ENCODE measurements at places on chromosomes 7 and 10.

GRCh38 chr10:7471720-7472367, 61.0 kb upstream of the SFMBT2 start:
- DNase-seq: no peak

DNA sequence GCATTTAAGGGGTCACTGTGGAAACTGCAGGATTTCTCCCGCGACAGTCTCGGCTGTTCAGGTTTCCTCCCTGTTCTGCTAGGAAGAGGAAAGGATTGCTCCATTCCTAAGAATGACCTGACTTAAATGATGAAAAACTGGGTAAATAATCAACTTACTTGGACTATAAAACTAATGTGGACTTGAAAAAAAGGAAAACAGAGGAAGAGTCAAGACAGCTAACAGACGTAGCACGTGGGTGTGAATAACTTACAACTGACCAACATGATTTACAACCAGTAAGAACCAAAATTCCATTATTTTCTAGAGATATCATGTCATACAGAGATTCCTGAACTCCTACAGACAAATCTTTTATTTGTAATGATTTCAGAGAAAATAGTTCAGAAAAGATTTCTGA, 93.8 kb downstream of the ADAM12 start:
- DNase-seq: no peak

DNA sequence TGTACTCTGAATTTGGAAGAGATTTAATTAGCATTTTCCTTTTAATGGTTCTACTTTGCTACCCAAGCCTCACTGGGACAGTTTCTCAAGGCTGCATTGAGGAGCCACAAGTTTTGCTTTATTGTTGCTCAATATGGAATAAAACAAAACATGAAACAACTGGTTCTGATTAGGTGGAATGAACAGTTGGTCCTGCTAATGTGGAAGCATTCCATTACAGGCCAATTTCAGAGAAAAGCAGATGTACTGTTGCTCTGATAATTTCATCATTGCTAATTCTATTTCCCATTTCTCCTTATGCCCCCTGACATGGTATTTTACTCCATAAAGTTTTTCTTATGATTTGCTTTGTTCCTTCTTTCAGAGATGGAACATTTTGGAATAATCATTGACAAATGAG, 66.0 kb upstream of the PAPSS2 start:
- no peak for DNase-seq

GRCh38 chr7:29771081-29771816, 35.1 kb upstream of the WIPF3 start:
- no peak for DNase-seq

- no peak for DNase-seq
Observed at GRCh38 chr7:64893401-64893800, 9.7 kb upstream of the ZNF273 start.

- DNase-seq: no peak
Observed at GRCh38 chr7:128242661-128243060, 1.6 kb downstream of the LEP start.

- no peak for DNase-seq
Observed at GRCh38 chr10:33783078-33783477, 448.6 kb upstream of the NRP1 start.

DNA sequence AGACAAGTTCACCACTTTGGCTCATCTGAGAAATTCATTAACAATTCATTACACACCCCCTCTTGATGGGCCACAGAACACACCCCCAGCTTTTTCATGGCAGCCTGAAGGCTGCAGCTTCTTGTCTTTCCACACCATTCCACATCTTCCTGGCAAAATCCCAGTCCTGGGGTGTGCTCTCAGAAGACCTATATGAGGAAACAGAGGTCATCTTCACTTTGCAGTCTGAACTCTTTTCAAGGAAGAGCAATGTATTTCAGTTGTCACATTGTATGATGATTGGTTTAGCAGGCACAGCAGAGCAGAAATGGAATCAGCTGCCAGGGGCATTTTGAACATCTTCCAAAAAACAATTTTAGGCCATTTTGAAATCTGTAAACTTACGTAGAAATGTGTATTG, 7.8 kb upstream of the LRRC27 start:
- no peak for DNase-seq

DNA sequence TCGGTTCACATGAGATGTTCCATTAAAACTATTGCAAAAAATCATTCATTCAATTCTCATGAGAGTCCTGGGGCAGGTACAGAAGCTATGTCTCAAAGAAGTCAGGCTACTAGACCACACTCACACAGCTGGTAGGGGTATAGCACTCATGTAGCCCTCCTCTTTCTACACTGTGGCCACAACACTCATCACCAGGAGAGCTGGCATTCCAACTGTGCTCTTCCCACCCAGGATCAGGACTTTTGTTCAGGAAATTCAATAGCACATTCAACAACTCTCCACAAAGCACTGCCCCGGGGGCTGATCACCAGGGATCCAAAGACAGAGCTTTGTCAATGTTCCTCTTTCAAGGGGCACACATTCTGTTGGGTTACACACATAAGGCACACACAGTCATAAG, 31.0 kb upstream of the C10orf90 start:
- DNase-seq: no peak

GRCh38 chr7:29077854-29078253, 68.5 kb downstream of the CPVL start:
- DNase-seq: no peak

DNA sequence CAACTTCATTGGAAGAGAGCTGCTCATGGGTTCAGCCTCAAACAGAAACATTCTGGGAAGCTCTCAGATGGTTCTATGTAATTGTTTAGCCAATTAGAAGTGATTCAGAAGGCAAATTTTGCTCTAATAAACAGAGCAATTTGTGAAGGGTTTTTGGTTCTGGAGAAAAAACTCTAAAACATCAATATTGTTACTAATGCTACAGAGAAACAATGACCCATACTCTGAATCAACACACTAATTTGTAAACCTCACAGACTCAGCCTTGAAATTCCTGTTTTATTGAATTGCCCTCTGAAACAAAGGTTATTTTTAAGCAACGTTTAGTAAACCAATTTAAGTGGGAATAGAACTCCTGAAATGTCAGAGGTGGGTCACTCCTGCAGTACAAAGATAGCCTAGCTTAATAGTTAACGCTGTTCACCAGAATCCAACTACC, 171.6 kb upstream of the SVIL start:
- no peak for DNase-seq

DNA sequence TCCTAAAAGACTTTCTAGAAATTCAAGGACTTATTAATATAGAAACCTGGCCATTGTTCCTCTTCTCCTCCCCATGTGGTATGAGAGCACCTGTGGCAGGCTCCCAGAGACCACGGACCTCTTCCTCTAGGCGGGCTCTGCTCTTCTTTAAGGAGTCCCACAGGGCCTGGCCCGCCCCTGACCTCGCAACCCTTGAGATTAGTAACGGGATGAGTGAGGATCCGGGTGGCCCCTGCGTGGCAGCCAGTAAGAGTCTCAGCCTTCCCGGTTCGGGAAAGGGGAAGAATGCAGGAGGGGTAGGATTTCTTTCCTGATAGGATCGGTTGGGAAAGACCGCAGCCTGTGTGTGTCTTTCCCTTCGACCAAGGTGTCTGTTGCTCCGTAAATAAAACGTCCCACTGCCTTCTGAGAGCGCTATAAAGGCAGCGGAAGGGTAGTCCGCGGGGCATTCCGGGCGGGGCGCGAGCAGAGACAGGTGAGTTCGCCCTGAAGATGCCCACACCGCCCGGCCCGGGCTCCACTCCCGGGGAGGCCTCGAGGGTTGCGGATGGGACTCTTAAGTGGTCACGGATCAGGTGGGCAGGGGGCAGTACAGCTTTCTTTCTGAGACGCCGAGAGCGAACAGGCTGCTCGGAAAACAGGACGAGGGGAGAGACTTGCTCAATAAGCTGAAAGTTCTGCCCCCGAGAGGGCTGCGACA, at the start of gene SLC26A4:
TSS of gene SLC26A4 (plus strand) at position 448 of the 700 bp plus-strand sequence. CDS start 814 bp downstream, outside the sequence.
- DNase-seq: no peak

DNA sequence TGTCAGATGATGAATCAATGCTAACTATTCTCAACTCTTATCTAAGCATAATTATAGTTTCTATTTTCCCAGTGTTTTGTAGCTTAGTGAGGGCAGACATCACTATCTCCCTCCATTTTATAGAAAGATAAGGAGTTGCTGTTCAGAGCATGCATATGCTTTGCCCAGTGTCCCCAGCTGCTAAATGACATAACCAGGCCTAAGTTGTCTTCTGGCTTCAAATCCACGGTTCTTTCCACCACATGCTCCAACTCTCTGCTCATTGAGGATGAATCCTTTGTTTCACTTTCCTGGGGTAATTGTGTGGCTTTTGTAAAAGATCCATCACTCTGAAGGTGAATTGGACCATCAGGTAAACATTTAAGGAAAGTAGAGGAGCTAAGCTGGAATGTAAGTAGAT, 134.0 kb downstream of the SNX10 start:
- DNase-seq: no peak

DNA sequence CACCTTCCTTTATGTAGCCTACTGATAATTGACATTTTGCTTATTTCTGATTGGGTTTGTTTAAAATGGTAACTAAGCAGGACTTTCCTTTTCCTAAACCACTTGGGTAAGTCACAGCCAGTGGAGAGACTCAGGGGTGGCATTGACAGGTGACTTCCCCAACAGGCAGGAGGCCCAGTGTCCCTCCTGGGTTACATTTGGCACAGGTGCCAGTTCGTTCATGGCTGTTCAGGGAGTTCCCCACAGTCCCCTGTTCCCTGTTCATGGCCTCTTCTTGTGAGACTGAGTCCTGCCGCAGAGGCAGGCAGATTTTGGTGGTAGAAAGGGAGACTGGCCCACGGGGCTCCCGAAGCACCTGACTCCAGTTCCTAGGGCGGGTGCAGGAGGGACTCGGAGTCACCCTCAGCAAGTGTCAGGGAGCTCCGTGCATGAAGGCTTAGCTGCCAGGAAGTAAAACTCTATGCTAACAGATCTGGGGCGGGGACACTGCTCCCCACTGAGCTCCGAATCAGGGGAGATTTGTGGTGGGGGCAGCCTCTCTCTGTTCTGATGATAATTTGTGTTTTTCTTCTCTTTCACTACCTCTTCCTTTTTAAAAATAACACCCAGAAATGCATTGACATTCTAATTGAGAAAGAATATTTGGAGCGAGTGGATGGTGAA, 84.1 kb downstream of the EZH2 start:
- DNase-seq: no peak

GRCh38 chr7:144957998-144958397, 122.1 kb upstream of the TPK1 start:
- DNase-seq: no peak

DNA sequence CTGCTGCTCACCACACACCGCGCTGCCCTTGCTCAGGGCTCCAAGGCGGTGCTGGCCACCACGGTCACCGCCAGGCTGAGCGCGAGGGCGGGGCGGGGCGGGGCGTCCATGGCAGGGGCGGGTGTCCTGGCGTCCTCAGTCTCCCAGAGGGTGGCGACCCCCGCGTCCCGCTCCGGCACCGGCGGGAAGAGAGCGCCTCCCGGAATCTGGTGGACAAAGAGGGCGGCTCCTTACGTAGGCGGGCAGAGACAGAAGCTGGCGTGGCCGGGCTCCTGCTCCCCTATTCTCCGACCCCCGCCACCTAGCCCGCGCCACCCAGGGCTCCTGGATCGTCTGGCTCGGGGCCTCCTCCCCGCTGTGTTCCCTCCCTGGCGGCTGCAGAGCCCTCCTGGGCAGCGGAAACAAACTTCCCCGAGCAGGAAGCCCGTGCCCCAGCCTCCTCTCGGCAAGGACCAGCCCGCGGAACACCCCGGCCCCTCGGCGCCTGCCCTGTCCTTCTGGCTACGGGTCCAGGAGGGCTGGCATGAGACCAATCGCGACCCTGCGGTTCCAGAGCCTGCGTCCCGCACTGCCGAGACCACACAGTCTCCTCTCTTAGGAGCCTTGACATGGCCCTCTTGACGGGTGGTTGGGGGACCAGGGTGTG, 133.8 kb upstream of the ZNF92 start:
- DNase-seq: no peak

DNA sequence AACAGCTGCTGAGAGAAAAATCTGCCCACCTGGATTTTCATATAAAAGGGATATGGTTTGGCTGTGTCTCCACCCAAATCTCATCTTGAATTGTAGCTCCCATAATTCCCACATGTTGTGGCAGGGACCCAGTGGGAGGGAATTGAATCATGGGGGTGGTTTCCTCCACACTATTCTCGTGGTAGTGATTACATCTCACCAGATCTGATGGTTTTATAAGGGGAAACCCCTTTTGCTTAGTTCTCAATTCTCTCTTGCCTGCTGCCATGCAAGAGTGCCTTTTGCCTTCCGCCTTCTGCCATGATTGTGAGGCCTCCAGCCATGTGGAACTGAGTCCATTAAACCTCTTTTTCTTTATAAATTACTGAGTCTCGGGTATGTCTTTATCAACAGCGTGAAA, 20.8 kb upstream of the MKI67 start:
- no peak for DNase-seq

- DNase-seq: no peak
Observed at GRCh38 chr7:188727-189500, 3.5 kb upstream of the FAM20C start.

DNA sequence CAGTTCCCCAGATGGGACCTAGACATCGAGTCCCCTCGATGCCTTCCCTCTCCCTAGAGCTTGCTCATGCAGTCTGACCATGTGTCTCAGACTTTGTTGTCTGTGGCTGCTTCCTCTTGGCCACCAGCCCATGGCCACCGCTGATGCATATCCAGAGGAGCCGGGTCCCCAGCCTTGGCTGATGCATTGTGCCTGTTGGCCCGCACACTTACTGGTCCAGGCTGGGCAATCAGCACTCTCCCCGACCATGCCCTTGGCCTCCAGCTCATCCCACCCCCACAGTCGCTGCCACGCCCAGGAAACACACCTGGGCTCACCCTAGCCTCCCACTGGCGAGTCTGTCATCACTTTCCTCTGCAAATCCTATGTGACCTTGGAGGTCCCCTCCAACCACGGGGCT, 10.1 kb downstream of the NPC1L1 start:
- DNase-seq: no peak

DNA sequence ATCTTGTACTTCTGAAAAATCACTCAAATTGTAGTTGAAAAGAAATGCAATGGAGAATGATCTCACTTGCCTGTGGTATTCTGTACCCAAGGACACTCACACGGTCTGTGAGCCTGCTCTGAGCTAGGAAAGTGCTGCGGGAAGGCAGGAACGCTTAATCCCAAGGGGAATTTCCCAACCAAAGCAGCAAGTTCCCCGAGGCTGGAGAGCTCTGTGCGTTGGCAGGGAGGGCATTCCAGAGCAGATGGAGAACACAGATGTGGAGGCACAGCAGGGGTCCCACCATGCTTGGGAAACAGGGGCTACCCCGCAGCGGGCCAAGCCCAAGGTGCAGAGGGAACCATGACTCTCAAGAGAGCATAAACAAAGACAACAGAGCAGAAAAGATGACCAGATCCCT, 13.6 kb downstream of the SVIL start:
- no peak for DNase-seq

- DNase-seq: no peak
Observed at GRCh38 chr10:14554091-14554490, 220.6 kb downstream of the FAM107B start.

GRCh38 chr10:67818323-67818722, 19.7 kb downstream of the DNAJC12 start:
- DNase-seq: no peak

GRCh38 chr7:116354546-116355423, 144.4 kb downstream of the TES start:
- DNase-seq: no peak

GRCh38 chr7:125149151-125149550, 219.5 kb upstream of the POT1 start:
- DNase-seq: no peak
